GM12864 (cell line): ENCODE measurements at places on chromosomes 2 and 18.

DNA sequence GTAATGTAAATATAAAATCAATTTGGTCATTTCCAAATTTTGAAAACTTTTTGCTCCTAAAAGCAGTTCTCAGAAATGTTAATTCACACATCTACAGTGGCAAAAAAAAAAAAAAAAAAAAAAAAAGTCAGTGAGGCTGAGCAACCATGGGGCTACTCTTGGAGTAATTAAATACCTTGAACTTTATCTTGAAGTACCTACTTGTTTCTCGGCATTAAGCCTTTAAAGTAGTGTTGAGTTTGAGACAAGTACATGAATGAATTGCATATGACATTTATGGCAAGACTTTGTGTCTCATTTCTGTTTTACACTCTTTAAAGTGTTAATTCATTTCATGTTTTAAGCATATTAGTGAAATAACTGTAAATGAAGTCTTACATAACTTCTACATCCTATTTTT is 613.3 kb downstream of the XIRP2 start:
- DNase-seq = no peak

- no peak for DNase-seq
Measured at GRCh38 chr18:9643549-9643948, 29.2 kb upstream of the PPP4R1 start.

DNA sequence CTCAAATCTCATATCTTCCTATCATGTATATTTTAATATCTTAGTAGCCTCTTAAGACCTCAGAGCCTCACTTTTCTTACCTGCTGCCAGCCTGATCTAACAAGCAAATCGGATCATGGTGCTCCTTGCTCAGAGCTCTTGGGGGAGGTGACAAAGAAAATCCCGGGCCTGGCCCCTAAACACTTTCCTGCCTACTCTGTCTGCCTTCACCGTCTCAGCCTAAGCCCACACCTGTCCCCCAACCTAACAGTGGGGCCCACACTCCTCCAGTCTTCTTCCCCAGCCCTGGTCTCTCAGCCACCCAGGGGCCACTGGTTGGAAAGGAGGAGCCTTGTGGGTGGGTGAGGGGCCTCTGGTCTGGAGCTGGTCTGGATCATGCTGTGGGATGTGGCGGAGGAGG is 207.3 kb downstream of the HAUS1 start:
- no peak for DNase-seq

DNA sequence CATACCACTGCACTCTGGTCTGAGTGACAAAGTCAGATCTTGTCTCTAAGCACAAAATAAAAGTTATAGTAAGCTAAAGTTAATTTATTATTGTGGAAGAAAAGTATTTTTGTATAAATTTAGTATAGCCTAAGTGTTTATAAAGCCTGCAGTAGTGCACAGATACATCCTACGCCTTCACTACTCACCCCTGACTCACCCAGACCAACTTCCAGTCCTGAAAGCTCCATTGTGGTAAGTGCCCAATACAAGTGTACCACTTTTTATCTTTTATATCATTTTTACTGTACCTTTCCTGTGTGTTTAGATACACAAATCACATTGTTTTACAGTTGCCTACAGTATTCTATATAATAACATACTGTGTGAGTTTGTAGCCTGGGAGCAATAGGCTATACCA is 57.5 kb downstream of the UBE2E3 start:
- no peak for DNase-seq

GRCh38 chr2:219060821-219061791 is at the start of gene IHH:
IHH (minus strand) TSS chr2:219060921; CDS start chr2:219060467, 454 bp downstream.
- no peak for DNase-seq

DNA sequence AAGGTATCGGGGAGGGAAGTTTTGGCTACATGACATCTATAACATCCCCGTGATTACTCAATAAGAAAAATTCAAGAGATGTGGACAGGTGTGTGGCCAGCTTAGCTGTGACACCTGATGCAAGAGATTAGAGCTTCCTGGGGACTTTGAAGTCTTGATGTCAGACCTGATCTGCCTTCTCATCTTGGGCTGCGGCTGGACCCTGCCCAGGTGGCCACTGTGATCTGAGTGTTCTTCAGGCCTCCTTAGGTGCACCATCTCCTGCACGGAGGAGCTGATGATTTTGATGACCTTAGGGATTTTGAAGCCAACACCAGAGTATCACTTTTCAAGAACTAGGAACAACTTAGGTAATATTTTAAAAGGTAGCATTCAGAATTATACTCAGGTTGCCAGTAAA is 113.5 kb downstream of the FEZ2 start:
- no peak for DNase-seq

DNA sequence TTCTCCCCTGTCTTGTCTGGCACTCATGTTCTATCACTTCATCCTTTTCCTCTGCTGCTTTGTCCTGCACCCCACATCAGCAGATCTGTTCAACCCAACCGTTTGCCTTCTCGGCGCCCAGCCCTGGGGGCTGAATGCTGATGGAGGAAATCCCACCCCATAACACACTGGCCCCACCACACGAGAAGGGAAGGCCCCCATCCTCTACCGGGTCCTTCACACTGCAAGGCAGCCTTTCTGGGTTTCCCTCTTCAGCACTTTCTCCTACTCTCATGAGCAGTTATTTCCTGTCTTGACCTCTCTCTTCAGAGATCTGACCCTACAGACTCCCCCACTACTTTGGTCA is 227.4 kb downstream of the ATAD2B start:
- DNase-seq = no peak

DNA sequence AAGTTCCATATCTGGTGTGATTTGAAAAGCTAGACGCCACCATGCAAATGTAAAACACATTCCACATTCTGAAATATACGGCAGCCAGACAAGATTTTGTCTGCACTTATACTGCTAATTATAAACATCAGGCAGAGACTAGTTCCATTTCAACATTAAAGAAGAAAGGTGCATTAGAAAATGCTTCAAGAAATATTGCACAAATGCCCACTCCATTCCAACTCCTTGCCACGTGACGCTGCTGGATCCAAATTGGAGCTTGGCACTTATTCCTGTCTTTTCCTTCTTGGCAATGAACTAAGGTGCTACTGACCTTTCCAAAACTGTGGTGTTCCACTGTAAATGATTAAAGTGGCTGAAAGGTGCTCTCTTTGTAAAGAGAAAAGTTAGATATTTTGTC is 6.3 kb downstream of the COL6A3 start:
- DNase-seq = no peak

DNA sequence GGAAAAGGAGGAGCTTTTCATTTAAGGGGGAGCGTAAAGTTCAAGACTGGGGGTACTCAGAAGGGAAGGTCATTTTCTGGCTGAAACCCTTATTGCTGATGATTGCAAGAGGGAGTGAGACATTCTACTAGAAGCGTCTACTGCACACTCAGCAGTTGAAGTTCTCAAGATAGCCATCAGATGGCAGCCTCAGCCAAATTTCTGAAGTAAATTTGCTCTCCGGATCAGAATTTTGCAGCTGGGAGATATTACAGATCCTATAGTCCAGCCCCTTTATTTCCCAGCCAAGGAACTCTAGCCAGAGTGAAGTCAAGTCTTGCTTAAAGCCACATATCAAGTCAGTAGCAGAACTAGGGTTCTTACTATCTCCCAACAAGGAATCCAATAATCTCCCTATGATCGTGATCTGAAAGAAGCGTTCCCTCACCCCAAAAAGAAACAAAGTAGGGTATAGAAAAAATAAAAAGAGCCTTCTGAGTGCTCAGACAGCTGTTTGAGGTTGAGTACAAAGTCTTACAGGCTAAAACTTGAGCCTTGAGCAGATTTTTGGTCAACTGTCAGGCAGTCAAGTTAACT is 24.0 kb downstream of the RAX start:
- peak; percentile 24 for DNase-seq

DNA sequence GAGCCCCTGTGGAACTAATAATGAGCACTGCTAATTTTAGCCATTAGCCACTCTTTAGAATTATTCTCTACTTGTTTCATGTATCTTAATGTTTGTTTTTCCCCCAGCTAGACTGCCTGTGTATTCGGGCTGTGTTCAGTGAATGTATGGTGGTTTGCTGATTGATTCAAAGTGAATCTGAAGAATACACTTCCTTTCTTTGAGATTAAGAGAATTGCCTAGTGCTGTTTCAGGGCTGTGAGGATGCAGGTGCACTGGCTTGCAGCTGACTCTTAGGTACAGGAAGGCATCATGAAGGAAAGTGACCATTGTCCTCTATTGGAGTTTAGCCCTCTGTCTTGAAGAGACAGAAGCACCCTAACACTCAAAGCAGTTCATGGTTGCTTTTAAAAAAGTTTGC is 138.7 kb downstream of the CERS6 start:
- DNase-seq = peak; percentile 42

DNA sequence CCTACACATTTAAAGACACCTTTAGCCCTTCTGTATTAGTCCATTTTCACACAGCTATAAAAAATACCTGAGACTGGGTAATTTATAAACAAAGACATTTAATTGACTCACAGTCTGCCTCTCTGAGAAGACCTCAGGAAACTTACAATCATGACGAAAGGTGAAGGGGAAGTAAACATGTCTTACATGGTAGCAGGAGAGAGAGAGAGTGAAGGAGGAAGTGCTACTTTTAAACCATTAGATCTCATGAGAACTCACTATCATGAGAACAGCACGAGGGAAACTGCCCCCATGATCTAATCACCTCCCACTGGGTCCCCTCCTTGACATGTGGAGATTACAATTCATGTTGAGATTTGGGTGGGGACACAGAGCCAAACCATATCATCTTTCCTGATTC is 946.6 kb downstream of the SLC4A3 start:
- DNase-seq = no peak

DNA sequence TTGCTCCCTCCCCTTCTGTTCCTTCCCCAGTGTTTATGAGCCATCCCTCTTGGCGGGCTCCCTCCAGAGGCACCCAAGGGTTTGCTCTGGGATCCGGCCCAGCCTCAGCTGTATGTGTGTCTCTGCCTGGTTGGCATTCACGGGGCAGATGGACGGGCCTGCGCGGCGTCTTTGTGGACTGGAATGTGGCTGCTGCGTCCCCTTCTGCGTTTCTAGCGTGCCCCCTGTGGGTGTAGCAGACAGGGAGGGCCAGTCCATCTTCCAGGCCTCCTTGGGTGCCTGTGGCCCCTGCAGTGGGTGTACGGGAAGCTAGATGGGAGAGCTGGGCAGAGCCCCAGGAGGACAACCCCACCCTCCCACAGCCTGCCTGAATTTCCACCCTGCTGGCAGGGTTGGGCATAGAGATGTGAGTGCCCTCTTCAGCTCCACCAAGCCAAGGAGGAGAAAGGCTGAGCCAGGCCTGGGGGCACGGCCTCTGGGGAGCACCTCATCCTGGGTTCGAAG is 15.7 kb downstream of the GPC1 start:
- no peak for DNase-seq

- no peak for DNase-seq
Measured at GRCh38 chr2:206219957-206220356, 54.5 kb upstream of the ZDBF2 start.

GRCh38 chr2:212863185-212863588 is 288.2 kb downstream of the IKZF2 start:
- peak; percentile 24 for DNase-seq

DNA sequence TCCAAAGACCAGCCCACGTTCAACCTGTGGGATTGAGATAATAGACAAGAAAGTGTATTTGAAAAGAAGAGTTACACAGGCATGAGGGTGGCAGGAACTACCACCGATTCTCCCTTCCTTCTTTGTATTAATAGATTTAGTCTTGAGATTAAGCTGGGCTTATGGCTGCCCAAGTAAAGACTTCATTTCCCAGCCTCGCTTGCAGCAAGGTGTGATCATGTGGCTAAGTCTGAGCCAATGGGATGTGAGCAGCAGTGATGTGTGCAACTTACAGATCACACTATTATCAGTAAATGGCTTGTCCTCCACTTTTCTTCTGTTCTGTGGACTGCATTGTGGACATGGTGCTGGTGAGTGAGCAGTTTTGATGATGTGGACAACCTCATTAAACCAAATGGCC is 101.7 kb downstream of the POLR1A start:
- no peak for DNase-seq

DNA sequence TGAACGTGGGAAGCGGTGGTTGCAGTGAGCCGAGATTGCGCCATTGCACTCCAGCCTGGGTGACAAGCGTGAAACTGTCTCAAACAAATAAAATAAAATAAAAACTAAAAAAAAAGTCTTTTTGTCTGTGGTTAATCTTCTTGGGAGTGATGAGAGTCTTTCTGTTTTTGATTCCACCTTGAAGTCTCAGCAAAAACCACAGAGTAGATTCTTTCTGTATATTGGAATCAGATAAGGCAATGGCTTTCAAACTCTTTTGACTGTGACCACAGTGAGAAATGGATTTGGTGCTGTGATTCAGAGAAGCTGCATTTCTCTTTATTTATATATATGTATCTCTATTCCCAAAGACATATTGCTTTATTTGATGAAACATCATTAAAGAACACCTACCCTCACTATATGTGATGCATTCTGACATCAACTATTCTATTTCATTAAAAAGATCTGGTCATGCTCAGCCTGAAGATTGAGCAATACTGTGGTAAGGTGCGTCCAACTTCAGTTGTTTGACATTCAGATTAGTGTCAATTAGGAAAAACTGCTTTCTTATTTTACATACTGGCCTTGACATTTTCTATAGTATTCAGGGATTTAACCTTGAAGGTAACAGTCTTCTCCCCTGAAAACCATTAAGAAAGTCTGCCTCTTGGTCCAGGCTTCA is 15.6 kb downstream of the HRH4 start:
- no peak for DNase-seq

- DNase-seq = no peak
Measured at GRCh38 chr18:21196426-21196825, 45.6 kb upstream of the GREB1L start.

GRCh38 chr2:118380915-118381653 is 292.8 kb downstream of the INSIG2 start:
- no peak for DNase-seq

GRCh38 chr2:123521854-123522253 is 503.2 kb upstream of the CNTNAP5 start:
- no peak for DNase-seq

- no peak for DNase-seq
Measured at GRCh38 chr18:52403291-52404021, 63.5 kb downstream of the DCC start.

- no peak for DNase-seq
Measured at GRCh38 chr2:148350199-148350598, 294.4 kb upstream of the EPC2 start.
